D721Med (cell line): ENCODE measurements at places on chromosomes 2 and 18.

GRCh38 chr2:198852248-198852647, 605.5 kb downstream of the SATB2 start:
- DNase-seq, result no peak

DNA sequence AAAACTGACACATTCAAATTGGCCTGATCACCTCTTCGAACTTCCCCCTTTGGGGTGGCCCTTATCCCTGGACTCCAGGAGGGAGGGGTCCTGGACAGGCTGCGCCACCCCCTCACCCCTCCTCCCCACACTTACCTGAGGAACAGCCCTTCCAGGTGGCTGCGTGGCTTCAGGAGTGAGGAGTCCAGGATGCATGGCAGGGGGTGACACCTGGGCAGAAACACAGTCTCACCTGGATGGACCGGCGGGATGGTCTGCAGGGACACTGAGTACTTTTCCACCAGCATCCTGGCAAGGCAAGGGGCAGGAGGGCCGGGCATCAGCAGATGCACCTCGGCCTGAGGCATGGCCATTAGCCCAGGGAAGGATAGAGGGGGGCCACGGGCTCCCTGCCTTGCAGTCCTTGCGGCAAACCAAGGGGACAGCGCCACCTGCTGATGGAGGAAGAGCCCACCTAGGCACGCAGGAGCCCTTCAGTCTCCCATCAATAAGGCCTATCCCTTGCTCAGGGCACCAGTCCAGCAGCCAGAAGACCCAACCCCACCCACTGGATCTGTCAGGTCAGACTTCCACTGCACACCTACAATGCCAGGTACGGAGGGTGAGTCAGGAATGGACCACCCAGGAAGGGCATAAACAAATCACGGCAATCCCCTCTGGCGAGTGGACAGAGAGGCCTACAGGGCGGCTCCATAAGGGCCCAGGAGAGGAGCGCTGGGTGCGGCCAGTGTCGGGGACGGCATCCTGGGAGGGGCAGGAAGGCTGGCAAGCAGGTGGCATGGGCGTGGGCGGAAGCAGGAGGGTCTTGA, 26.0 kb downstream of the FAM178B start:
- peak; percentile 96 for DNase-seq

GRCh38 chr2:128494307-128494639, 175.6 kb upstream of the HS6ST1 start:
- DNase-seq, result no peak

DNA sequence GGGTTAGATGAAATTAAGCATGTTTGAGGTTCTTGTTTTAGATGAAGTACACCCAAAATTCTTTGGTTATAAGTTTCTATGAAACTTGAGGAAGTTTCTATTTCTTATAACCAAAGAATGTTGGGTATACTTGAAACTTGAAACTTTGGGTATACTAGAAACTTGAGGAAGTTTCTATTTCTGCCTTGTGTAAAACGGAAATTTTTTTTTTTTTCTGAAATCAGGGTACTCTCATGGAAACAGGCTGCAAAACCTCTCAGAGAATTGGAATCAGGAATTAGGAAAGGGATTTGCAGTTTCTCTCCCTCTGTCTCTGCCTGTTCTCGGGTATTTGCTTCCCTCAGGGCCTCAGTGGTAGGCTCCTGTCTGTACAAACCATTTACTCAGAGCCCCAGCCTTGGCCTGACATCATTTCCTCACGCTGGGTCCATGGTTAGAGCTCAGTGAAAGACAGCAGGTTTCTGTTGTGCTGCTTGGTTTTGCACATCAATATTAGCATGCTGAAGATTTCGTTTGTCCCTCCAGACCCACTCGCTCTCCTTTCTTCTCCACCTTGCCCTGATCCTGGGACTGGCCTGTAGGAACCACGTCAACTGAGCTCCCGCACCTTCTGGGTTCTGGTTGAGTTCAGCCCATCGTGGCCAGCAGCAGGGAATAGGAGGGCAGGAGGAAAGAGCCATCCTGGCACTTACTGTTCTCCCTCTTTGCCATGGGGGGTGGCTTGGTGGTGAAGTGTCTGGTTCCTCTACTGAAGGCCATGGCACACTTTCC, 106.4 kb downstream of the POLR1A start:
- no peak for DNase-seq

- no peak for DNase-seq
Observed at GRCh38 chr2:215027779-215028178, 110.6 kb downstream of the ABCA12 start.

DNA sequence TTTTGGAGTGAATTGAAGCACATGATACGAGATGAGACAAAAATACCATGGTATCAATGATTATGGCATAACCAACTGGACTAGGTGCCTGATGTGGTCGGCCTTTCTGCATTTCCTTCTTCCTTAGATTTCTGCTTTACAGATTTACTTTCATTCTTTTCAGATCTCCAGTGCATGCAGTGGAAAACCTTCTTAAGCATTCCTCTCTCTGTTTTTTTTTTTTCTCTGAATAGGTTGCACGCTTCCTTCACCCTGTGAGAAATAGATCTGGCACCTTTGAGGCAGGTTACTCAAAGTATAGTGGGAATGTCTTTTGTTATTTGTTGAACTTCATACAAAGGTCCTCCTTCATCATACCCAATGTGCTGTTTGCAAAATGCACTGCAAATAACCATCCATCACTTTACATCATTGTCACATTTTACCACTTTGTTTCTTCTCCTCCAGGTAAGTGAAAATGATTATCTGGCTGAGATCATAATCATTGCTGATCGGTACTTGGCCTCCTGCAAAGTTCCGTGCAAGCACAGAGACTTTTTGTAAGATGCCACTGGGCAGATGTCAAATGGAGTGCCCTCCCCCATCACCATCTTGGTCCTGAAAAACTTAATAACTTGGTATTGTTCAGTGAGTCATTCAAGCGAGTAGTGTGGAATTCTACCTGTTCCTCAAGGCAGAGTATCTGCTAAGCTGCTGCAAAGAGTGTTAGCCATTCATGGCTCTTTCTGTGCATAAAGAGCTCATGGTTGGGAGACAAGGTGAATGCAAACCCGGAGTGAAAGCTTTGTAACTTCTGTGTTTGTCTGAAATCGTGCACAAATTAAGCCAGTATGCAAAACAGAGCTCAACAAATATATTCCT, 30.0 kb upstream of the KLHL14 start:
- no peak for DNase-seq

- DNase-seq, result no peak
Observed at GRCh38 chr2:28680657-28681056, 71.0 kb upstream of the PPP1CB start.

DNA sequence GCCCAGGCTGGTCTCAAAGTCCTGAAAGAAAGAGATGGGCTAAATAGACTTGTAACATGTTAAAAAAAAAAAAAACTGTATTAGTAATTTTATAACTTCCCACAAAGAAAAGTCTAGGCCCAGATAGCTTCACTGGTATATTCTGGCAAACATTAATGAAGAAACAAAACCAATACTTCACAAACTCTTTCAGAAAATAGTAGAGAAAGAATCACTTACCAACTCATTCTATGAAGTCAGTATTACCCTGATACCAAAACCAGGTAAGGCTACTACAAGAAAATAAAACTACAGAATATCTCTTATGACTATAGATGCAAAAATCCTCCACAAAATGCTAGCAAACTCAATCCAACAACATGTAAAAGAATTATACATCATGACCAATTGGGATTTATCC, 59.9 kb upstream of the ODC1 start:
- no peak for DNase-seq

GRCh38 chr2:235301202-235302076, 192.4 kb upstream of the AGAP1 start:
- no peak for DNase-seq

DNA sequence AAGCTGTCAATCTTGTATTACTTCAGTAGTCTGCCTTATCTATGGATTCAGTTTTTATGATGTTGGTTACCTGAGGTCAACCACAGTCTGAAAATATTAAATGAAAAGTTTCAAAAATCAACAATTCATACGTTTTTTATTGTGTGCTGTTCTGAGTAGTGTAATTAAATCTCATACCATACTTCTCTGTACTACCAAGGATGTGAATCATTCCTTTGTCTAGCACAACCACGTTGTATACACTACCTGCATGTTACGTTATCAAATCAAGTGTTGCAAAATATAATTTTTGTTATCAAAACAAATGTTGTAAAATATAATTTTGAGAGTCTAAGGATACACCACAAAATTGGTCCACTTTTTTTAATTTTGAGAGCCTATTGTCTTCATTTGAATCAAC, 590.2 kb upstream of the SETBP1 start:
- DNase-seq, result no peak

GRCh38 chr18:21960189-21960588, 209.2 kb upstream of the GATA6 start:
- DNase-seq, result no peak

- no peak for DNase-seq
Observed at GRCh38 chr2:170965446-170966225, 36.6 kb downstream of the GORASP2 start.

- no peak for DNase-seq
Observed at GRCh38 chr2:121287146-121287798, 2.3 kb upstream of the TFCP2L1 start.

- DNase-seq, result no peak
Observed at GRCh38 chr18:37139876-37140275, 310.9 kb downstream of the KIAA1328 start.
